ENCODE measurements at places on chromosomes 16 and 17.
A peak's percentile ranks its signal among the peaks of the same experiment; 100 is the strongest.

GRCh38 chr17:45427181-45427835, 5.4 kb downstream of the ARHGAP27 start:
- no peak for DNase-seq

GRCh38 chr17:45306623-45307022, 10.2 kb downstream of the MAP3K14 start:
- DNase-seq = no peak

DNA sequence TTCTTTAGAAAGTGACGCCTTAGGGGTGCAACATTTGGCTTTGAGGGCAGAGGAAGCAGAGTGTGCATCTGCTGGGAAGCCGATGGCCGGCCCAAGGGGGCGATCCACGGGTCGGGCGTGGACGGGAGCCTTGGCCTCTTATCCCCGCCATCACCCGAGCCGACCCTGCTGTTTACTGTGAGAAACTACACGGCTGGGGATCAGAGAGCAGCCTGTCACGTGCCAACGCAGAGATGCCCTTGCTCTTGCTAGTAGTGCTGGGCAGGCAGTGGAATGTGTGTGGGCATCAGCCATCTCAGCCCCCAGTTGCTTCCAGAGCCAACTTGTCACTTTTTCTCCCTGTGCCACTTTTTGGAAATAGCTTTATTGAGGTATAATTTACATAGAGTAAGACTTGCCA, 26.7 kb upstream of the ITGB4 start:
- DNase-seq = no peak

DNA sequence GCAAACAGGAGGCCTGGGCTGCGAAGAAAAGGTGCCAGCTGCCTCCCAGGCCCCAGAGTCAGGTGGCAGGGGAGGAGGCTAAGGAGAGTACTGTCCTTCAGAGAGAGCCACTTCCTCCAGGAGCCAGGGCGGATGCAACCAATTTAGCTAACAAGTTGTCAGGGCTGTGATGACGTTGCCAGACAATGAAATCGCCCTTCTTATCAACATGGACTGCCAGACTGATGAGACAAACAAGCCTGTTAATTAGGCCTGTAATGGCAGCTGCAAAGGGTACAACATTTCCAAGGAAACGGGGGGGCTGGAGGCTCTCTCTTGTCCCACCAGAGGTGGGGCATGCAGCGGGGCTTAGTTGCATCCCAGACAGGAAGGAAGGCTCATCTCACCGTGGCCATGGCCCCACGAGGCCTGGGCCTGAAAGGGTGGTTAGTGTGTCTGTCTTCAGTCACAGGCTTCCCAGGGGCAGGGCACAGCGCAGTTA, 111.8 kb downstream of the SDK2 start:
- DNase-seq = peak; percentile 94

GRCh38 chr16:85986931-85987749, 88.2 kb downstream of the IRF8 start:
- DNase-seq = no peak

DNA sequence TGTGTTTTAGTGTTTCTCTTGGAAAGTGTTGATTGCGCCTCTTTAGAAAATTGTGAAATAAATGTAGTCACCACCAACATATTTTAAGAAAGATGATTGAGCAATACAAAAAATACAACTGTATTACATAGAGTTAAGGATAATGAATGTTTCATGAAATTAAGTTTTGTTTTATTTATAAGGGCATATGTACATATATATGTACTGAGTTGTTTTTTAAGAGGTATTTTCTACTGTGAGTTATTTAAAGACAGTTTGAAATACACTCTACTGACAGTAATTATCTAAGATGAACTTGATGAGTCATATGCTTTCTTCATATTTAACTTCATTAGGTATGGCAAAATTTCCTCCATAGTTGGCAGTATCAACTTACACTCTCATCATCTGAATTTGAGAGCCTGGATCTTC, 411.7 kb downstream of the HS3ST3B1 start:
- no peak for DNase-seq

GRCh38 chr17:1486802-1487695, 5.4 kb downstream of the MYO1C start:
- DNase-seq = peak; percentile 88

DNA sequence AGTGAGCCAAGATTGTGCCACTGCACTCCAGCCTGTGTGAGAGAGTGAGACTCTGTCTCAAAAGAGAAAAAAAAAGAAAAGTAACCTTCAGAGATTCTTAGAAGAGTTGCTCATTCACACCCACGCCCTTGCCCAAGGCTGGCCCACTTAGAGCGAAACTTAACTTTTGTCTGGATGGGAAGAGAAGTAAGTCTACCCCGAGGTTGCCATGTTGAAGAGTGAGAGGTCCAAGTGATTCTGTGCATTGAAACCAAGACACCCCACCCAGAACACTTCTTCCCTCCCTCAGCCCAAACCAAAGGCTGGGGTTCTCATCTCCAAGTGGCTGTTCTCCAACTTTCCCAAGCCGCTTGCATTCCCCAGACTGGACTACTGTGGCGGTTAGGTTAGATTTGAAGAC, 2.4 kb upstream of the CISD3 start:
- no peak for DNase-seq

GRCh38 chr17:56602292-56603130, 9.0 kb downstream of the NOG start:
- no peak for DNase-seq

DNA sequence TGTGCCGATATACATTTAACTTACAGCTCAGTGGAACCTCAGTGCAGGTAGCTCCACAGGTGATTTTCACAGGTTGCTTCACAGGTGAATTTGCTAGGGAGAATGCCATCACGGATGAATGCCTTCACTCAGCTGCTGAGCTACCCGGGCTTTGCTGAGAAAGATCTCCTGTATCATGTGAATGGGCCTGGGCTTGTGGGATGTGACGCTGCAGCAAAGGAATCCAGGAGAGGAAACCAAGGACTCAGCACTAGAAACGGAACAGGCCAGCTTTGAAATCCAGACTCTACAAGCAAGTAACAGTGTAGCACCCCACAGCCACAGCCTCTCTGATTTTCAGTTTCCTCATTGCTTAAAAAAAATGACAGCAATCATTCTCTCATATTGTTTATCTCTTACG, 271.4 kb upstream of the MAF start:
- DNase-seq = no peak

DNA sequence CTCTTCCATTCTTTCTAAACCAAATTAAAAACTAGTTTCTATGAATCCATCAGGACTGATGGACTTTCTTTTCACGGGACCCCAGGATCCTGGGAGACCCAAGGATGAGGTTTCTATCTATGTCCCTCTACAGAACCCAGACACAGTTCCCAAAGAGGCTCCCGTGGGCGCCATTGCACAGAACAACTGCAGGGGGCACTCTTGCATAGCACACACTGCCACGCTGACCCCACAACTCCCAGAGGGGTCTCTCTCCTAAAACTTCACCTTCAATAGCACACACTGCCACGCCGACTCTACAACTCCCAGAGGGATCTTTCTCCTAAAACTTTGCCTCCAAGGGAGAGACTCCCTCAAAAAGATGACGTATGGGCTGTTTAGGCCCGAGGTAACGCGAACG, 9.0 kb downstream of the ABR start:
- DNase-seq = no peak

DNA sequence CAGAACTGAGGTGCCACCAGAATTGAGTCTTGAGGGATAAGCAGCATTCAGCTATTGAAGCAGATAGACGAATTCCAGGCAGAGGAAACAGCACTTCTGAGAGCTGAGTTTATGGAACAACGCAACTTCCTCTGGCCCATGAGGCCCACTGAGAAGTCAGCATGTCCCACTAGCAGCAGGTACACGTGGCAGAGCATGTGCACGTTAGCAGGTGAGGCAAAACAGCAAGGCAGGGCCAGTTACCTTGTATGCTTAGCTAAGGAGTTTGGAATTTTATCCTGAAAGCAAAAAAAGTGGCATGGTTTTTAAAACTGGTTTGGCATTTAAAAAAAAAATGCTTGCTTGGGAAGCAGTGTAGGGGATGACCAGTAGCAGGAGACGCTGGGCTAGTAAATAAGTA, 305.6 kb downstream of the CPPED1 start:
- no peak for DNase-seq

- no peak for DNase-seq
Measured at GRCh38 chr17:29575511-29576213, 7.2 kb downstream of the TP53I13 start.

GRCh38 chr17:79515646-79516571, 94.9 kb downstream of the RBFOX3 start:
- DNase-seq = no peak

DNA sequence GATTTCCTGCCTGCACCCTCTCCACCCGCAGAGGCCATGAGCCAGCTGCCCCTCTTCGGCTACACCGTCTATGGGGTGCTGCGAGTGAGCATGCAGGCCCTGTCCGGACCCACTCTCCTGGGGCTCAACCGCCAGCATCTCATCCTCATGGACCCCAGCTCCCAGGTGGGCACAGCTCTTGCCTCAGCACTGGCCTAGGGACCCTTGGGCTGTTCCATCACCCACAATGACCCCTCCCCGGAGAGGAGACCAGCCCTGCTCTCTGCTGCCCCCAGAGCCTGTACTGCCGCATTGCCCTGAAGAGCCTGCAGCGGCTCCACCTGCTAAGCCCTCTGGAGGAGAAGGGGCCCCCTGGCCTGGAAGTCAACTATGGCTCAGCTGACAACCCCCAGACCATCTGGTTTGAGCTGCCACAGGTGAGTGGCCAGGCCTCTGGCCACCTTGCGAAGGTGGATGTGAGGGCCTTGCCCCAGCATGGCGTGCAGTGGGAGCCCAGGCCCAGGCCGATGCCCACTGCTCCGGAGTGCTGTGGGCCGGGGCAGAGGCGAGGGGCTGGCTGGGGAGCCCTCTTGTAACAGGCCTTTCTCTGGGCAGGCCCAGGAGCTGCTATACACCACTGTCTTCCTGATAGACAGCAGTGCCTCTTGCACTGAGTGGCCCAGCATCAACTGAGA, 7.3 kb upstream of the SMIM5 start:
- DNase-seq = peak; percentile 37

GRCh38 chr17:70084476-70084875, 9.5 kb downstream of the KCNJ16 start:
- DNase-seq = no peak

DNA sequence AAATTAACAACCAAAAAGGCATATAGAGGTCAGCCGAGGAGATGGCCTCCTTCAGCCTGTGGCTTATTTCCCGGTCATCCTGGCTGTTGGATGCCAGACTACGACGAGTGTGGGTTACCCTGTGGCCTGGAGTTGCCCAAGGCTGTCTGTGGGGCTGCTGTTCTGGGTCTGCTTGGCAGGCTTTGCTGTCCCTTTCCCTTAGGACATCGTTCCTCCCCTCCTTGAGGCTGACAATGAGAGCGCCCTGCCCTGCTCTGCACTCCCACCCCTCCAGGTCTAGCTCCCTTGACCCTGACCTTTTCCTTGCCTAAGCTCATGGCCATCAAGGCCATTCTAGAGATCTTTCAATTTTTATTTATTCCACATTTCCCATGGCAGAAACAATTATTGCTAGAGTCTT, 1.9 kb upstream of the CBFB start:
- DNase-seq = no peak

DNA sequence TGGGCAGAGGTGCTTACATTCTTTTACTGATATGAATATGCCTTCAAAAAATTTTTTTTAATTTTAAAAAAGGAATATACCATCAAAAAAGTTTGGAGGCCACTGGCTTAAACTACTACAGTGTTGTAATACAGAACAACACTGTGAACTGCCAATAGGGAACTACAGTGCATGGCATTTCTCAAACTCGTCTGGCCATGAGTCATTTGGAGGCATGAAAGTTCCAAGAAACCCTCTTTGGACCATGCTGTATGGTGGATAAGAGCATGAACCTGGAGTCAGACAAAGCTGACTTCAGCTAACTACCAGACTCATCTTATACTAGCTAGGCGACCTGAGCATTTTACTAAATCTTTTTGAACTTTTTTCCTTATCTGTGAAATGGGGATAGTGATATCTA, 9.2 kb upstream of the NF1 start:
- no peak for DNase-seq

DNA sequence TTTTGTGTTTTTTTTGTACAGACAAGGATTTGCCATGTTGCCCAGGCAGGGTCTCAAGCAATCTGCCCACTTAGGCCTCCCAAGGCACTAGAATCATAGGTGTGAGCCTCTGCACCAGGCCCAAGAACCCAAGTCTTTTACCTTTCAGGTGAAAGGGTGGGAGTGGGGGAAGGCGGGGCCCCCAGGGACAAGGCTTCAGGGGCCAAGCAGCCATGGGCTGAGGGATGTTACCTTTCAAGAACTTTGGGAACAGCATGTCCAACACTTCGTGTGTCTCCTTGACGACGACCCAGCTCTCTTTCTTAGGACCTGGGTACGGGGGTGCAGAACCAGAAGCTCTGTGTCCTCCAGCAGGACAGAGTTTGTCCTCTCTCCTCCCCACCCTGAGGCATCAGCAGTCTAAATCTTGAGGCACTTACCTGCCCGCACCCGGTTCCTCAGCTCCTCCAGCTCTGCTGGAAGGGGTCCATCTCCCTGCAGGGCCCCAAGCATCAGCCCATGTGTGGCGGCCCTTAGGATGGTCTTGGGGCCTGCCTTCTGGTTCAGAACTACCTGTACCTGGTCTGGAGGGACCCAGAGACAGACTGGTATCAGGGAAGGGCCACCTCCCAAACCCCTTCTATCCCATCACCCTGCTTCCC, 9.0 kb downstream of the SLC5A2 start:
- no peak for DNase-seq

DNA sequence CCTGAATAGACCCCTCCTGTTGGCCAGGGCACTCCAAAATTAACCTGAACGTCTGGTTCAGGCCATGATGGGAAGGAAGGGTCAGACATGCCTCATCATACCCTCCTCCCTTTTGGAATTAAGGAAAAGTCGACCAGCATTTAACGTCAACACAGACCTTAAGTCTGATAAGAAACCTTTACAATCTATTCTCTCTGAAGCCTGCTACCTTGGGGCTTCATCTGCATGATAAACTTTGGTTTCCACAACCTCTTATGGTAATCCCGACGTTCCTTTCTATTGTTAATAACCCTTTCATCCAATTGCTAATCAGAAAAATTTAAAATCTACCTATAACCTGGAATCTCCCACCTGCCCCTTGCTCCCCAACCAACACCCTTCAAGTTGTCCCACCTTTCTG, 358.5 kb downstream of the CDH8 start:
- no peak for DNase-seq

DNA sequence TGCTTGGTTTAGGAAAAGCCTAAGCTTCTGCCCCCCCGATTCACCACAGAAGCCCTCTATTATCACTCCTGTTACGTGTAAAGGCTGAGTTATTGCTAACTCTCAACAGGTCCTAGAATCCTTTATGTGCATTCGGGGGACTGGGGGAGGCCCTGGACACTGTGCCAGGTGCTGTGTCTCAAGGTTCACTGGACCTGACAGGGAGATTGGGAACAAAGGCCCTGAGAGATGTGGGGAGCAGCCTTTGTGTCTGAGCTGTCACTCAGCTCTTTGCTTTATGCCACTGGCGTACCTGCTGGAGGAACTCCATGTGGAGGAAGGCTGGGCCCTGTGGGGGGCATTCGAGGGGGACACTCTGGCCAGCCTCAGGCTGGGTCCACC, 65.9 kb downstream of the METRNL start:
- DNase-seq = no peak

- no peak for DNase-seq
Measured at GRCh38 chr17:49603720-49604119, 28.0 kb downstream of the NXPH3 start.
